ENCODE measurements at places on chromosomes 12 and 14.

DNA sequence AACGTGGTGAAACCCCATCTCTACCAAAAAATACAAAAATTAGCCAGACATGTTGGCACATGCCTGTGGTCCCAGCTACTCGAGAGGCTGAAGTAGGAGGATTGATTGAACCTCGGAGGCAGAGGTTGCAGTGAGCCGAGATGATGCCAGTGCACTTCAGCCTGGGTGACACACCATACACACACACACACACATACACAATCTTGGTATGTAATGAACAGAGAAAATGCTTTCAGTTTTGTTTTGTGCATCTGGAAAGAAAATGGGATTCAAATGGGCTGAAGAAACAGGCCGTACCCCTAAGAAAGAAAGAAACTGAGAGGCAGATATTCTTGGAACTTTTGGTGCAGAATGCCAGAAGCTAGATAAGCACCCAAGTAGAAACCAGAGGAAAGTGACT lies 107.2 kb downstream of the PDE3A start:
- DNase-seq: no peak

- DNase-seq: no peak
These were observed 78.6 kb downstream of the CCDC60 start for GRCh38 chr12:119412811-119413794.

DNA sequence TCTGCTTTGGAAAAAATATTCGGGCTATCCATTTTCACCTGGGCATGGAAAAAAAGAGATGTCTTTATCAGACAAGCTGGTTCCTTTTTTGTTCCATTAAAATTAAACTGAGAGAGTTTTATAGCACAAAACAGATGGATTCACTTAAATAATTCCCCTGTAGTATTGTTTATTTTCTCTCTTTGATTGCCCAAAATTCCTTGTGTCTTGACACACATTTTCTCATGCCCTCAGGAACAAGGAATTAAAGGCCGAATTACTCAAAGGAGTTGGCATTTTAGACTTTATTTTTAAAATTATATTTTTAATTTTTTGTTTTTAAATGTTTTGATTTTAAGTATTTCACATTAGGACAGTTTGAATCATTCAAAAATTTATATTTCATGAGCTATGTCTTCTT lies 69.6 kb upstream of the SLCO1C1 start:
- no peak for DNase-seq

- no peak for DNase-seq
These were observed 82.4 kb downstream of the SLC5A8 start for GRCh38 chr12:101127521-101128219.

DNA sequence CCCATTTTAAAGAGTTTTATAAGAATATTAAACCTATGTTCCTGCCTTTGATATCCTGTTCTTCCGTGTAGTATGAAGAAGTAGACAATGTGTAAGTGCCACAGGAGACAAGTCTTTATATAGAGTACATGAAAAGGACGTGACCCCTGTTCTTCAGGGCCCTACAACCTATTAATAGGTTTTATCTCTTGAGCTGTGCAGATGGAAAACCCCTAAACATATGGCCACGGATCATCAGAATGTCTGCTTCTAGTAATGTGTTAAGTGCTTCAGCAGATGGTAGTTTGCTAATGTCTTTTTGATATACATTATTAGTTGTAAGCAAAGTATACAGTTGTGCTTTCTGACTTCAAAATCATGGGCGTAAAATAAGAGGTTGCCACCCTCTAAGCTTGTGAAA lies 228.5 kb downstream of the PTPRO start:
- no peak for DNase-seq
